Lung (tissue), 17 donors: ENCODE measurements at places on chromosomes 5 and 9. TPM values are rescaled to one million over a fixed set of nuclear protein-coding genes. Genes with fewer than 3 reads are reported as not detected.
A peak's percentile ranks its signal among the peaks of the same experiment; 100 is the strongest.

GRCh38 chr9:99750526-99750925 is 71.2 kb upstream of the NR4A3 start:
- no peak for DNase-seq

DNA sequence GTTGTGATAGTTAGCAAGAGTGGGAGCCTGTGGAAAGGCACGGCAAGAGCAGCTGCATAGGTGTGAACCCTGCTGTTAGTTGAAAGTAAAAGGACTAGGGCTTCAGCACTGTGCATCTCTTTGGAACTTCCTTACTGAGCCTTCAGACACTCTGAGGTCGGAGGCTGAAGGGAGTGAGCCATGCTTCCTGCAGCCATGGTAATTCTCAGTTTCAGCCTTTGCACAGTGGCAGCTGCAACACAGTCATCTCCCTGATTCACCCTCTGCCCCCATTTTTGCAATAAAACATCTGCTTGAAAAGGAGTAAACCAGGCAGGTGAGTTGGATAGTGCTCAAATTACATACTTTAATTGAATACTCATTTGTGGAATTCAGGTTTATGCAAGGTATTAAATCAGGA is 6.5 kb upstream of the TLE4 start:
- no peak for DNase-seq

DNA sequence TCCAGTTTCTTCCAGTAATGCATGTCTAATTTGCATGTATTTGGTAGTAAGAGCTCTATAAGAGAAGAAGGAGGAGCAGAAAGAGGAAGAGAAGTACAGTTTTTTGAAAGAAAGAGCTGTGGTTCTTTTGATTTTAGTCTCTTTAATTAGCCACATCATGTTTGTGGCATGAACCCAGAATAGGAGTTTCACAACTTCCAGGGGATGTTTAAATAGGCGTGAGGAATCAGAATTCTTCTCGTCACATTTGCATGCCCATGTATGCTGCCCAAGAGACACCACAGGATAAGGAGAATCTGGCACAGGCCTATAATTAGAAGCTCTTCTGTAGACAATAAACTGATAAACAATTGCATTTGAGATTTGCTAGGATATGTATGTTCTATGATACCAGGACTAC is 78.7 kb downstream of the GAS1 start:
- DNase-seq, result peak; percentile 44

BNC2 gene
- 0.96 TPM for polyA plus RNA-seq

- peak; percentile 14 for DNase-seq
Measured at GRCh38 chr5:180343831-180344695, 9.1 kb downstream of the GFPT2 start.

GRCh38 chr5:180129291-180130190 is 58.0 kb upstream of the RNF130 start:
- DNase-seq, result no peak

GRCh38 chr5:158195416-158196210 is 336.7 kb upstream of the CLINT1 start:
- DNase-seq, result no peak

- DNase-seq, result no peak
Measured at GRCh38 chr9:21779397-21779796, 23.0 kb upstream of the MTAP start.

TMEM174 gene
- not detected for polyA plus RNA-seq

TAS2R1 gene
- polyA plus RNA-seq, result not detected

GRCh38 chr5:138575194-138576015 is at the start of gene HSPA9:
TSS of gene HSPA9 (minus strand) at chr5:138575401. CDS start at chr5:138575318, 83 bp downstream.
- peak; percentile 100 for DNase-seq

DNA sequence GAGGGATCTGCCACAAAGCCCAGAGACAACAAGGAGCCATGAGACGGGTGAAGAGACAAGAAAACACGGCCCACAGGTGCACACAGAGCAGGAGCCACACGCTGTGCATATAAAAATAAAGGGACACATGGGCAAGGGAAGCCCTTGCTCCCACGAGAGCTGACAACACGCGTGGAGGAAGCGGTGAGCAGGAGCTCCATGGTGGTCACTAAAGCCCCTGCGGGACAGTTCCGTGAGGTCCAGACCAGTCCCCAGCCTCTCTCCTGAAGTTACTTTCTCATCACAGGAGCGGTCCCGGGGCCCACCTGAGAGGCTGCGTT is 90.7 kb downstream of the CAMSAP1 start:
- no peak for DNase-seq

PDE4D gene
- 12.8 TPM for polyA plus RNA-seq

DNA sequence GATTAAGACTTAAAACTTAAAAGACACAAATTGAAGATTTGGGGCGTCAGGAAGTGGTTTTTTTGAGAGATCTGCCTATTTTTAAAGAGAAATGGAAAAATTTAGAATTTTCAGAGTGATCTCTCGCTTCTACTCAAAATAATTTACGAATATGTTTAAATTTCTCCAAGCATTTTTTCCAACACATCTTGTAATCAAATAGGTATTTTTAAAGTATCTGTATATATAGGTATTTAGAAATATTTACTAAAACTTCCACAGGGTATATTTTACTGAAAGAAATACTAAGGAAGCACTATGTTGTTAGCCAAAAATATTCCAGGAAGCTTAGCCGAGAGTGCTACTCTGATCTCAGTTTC is 9.8 kb upstream of the PCDHB1 start:
- DNase-seq, result no peak

DNA sequence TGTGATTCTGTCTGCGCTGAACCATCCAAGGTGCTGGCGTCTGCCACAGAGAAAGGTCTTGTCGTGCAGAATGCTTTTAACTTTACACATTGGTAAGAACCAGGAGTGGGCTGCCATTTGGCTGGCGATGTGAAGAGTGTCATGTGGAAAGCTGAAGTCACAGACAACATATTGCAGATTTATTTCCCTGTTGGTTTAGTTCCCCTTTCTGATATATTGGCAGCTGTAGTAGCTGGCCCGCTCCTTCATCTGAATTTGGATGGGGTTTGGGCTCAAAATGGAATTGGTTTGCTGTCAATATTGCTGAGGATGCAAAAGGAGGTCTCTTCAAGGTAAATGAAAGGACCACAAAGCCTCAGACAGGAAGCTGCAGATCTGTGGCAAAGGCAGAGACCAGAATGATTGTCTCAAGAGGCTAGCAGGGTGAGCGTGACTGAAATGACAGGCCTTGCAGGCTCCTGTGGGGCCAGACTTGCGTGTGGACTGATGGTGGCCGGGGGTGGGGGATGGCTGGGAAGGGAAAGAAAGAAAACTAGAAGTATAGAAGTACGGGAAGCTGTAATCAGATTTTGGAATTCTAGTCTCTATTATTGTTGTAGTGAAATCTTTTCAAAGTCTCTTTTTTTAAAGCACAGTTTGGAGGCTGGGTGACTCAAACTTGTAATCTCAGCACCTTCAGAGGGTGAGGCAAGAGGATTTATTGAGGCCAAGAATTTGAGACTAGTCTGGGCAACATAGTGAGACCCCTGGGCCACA is 25.1 kb upstream of the CD180 start:
- DNase-seq, result no peak

GRCh38 chr9:92032891-92033290 is 82.3 kb downstream of the SPTLC1 start:
- DNase-seq, result no peak

ANKDD1B gene
- 1.3 TPM for polyA plus RNA-seq

DNA sequence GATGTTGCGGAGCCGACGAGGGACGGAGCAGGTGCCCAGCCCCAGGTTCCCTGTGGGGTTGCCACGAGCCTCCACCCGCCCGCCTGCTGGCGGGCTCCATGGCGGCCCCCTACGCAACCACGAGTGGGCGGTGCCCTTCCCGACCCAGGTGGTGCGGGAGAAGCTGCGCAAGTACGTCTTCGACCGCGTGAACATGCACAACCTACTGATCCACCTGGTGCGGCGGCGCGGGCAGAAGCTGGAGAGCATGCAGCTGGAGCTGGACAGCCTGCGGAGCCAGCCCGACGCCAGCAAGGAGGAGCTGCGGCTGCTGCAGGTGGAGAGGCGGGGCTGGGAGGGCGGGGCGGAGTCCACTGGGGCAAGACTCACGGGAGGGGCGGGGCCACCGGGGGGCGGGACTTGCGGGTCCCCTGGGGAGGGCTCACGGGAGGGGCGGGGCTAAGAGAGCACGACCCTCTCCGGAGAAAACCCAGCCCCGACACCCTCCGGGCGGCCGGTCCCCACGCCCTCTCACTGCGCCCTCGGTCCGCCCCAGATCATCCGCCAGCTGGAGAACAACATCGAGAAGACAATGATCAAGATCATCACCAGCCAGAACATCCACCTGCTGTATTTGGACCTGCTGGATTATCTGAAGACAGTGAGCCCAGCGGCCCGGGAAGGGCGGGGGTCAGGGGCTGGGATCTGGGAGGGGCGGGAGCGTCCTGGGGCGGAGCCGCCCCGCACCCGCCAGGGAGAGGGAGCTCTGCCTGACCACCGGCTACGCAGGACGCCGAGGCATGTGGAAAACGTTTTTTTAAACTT is 3.9 kb downstream of the CCDC183 start:
- peak; percentile 88 for DNase-seq

FGFR4 gene
- polyA plus RNA-seq, result 35.7 TPM

PCDHGA7 gene
- 0.23 TPM for polyA plus RNA-seq

DNA sequence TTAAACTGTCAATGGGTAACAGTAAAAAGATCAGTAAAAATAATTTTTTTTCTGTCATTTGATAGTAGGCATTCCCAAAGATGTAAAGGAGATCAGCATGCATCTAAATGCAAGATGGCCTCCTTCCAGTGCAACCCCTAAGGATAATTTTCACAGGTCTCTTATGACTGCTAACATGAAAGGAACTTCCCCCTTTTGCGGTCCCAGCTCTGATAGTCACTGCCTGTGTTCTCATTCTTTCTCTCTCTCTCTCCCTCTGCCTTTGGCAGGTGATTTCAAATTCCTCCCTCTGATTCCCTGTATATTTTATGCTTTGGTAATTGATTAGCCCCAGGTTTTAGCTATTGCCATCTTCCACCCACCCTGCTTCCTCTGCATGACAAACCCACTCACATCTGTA is 8.9 kb downstream of the SPINK14 start:
- DNase-seq, result no peak

- no peak for DNase-seq
Measured at GRCh38 chr9:125883565-125884217, 136.5 kb downstream of the PBX3 start.

TMEM232 gene
- 5.0 TPM for polyA plus RNA-seq

TGFBI gene
- polyA plus RNA-seq, result 100 TPM

DNA sequence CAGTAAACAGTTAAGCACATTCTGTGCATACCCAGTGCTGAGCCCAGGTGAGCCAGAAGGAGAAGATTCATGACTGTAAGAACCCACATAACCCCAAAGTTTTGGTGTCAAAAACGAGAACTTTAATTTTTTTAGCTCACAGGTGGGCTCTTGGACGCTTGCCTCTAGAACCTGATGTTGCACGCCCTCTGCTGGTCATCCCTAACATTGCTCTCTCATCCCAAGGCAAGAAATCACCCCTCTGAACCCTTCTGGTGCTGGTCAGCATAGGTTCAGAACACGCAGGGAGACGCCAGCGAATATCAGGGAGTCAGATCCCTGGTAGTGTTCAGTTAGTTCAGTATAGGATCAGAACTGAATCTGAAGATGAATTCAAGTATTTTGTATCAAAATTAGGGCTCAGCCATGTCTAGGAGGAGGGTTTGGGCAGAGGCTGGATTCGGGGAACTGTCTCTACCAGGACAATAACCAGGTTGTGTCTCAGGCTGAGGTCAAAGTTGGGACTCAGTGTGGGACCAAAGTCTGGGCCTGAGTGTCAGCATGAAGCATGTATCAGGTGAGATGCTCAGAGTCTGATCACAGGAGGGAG is 4.1 kb upstream of the DNAJB5 start:
- DNase-seq, result peak; percentile 49

- no peak for DNase-seq
Measured at GRCh38 chr5:15734058-15734457, 234.1 kb downstream of the FBXL7 start.

BHMT gene
- polyA plus RNA-seq, result 0.06 TPM

DNA sequence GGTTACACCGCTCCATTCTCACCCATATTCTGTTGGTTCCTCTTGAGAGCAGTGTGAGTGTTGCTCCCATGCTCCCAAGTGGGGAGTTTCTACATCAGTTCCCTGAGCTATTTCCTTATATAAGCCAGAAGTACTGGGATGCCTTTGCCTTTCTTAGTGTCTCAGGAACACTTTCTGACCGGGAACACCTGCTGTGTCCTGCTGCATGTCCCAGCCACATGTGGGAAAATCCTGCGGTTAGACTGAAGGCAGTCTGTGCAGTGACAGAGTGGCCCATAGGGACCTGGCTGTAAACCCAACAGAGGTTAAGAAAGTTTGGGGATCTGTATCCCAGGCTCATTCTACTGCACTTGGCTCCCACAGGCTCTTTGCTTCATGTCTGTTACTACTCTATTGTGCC is 126.0 kb downstream of the EGFLAM start:
- no peak for DNase-seq

DNA sequence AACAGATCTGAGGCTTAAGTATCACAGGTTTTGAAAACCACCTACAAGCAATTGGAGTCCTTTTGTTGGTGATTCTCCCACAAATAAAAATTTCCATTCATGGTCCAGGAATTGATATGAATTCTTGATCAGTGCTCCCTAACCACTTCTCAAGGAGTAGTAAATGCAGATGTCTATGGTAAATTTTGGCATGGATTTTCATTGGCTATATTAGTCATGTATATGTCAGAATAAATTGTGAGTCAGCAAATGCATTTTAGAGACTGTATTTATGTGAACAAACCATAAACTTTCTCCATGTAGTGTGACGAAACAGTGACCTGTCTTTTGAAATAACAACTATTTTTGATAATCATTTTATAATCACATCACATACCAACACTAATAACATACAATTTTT is 611.1 kb downstream of the HTR1A start:
- DNase-seq, result no peak

GRCh38 chr5:132496631-132497487 is 6.3 kb upstream of the IRF1 start:
- DNase-seq, result peak; percentile 90

DNA sequence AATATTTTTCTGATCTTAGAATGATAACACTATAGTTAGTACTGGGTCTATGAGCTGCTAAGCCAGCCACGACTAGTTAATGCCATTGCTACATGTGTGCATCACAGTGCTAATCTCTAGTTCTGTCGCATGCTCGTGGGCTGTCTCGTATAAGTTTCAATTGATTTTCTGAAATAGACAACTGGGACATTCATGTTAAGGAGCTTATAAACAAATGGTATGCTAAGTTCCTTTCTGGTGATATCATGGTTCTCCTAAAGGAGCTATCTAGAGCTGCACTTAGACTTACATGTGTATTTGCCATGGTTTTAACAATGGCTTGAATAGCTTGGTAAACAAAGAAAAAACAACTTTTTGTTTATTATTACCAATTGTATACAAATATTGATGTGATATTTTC is 46.2 kb downstream of the F2RL2 start:
- no peak for DNase-seq

COL15A1 gene
- polyA plus RNA-seq, result 2.9 TPM

- DNase-seq, result no peak
Measured at GRCh38 chr9:73056245-73056644, 95.4 kb upstream of the ANXA1 start.

DNA sequence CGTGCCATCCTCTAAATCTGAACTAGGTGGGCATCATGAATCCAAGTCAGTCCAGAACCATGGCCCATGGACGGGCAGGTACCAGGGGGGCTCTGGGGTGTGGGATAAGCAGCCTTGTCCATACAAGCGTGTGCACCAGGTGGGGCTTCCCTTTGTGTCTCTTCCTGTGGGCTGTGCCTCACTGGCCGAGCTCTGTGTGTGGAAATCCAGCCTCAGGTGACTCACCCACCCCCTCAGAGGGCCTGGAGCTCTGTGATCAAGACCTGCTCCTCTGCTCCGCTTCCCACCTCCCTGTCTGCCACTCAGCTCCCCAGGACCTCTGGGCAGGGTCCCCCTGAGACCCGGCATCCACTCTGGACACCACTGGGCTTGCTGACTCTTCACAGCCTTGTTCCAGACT is 33.0 kb downstream of the GADD45G start:
- DNase-seq, result no peak

ESM1 gene
- 48.0 TPM for polyA plus RNA-seq

- DNase-seq, result no peak
Measured at GRCh38 chr5:172178301-172178987, 9.6 kb downstream of the STK10 start.
